ENCODE measurements at places on chromosomes 2 and 18.
A peak's percentile ranks its signal among the peaks of the same experiment; 100 is the strongest.

DNA sequence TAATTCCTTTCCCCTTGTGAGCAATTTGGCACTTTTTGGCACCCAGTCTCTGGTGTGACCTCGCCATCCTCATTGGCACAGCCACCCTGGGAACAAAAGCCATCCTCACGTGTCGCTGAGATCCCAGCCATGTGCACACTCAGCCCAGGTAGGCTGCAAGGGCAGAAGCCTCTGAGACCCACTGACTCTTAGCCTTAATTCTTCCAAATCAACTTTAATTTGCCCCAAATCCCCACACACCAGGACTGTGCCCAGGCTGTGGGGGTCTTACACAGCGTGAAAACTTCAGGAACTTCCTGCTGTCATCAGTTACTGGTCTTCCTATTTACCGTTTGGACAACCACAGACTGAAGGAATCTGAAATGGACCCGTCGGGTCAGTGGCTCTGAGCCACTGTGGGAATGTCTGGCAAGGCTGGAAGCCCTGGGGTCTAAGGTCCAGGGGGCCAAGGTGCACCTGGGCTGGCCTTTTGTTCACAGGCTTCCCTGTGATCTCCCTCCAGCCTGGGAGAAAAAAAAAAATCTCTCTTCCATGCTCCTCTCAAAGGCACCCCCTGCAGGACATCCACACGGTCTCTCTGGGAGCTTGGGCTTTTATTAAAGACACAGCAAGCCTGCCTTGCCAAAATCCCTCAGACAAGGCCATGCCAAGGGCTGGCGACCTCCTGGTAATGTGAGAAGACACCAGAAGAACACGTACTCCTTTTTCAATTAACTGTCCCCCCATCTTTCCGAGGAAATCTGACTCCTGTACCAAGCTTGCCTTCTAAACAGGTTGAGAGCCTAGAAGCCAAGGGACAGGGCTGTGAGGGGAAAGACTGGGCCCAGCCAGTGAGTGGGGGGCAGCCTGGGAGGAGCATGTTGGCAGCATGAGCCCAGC is 42.1 kb upstream of the LAPTM4A start:
- DNase-seq: peak; percentile 6

GRCh38 chr18:6576718-6577375 is 152.7 kb upstream of the ARHGAP28 start:
- no peak for DNase-seq

- no peak for DNase-seq
Measured at GRCh38 chr2:233125455-233126065, 65.4 kb downstream of the INPP5D start.

GRCh38 chr2:189854940-189855339 is 70.7 kb downstream of the PMS1 start:
- DNase-seq: no peak

- DNase-seq: no peak
Measured at GRCh38 chr2:226869371-226869770, 33.5 kb downstream of the RHBDD1 start.

DNA sequence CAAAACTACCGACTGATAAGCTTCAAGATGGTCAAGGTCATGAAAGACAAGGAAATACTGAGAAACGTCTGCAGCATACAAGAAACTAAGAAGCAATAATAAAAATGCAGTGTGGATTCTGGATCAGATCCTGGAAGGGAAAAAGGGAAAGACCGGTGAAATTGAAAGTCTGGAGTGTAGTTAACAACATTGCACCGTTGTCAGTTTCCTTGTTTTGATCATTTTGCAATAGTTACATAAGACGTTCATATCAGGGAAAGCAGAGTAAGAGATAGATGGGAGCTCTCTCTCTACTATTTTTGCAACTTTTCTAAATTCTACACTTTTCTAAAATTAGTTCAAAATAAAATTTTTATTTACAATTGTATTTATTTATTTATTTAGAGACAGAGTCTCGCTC is 15.0 kb upstream of the ZNF407 start:
- no peak for DNase-seq

- no peak for DNase-seq
Measured at GRCh38 chr2:40287195-40287594, 164.7 kb downstream of the SLC8A1 start.

- DNase-seq: no peak
Measured at GRCh38 chr2:177549171-177549570, 156.6 kb downstream of the AGPS start.

DNA sequence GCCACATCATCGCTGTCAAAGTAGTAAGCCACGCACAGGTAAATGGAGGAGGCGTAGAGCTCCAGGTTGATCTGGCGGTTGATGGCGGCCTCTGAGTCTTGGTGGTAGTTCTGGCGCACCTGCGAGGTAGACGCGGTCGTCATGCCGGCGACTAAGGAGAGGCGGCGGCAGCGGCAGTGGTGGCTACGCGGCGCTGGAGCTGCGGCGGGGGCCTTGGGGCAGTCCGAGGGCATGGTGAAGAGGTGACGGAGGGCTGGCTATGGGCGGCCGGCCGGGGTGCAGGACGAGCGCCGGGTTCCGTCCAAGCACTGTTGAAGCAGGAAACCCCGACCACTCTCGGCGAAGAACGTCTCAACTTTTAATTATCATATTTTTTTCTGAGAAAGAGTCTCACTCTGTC is 12.7 kb upstream of the ZNF513 start:
- no peak for DNase-seq

- DNase-seq: no peak
Measured at GRCh38 chr18:78431606-78432005, 548.0 kb upstream of the SALL3 start.

DNA sequence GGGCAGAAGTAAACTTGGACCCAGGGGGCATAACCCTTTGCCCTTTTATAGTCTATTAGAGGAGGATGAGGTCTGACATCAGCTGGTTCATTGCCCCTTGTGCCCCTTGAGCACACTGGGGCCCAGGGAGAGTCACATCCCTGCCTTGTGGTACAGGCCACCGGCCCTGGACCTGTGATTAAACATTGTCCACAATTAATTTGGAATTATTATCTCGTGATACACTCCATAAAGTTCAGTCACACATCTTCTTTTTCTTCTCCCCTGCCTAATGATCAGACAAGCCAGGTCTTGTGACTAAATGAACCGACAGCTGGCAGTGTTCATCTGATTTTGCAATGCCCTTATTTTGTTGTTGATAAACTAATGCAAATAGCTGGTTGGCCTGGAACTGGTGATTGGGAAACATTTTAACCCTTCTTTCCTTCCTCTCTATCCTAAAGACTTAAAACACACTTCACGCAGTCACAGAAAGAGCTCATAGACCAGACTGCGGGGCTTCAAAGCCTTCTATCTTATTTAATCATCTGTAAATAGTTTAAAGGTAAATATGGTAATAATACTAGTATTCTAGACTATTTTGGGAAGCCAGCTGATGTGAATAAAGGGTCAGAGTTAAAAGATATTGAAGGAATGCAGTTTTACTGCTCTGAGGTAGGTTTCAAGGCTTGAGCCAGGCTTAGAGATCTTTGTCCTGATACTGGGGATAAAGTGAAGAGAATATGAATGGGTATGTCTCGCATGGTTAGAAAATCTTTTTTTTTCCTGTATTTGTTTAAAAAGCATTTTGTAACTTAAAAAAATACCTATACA is 13.4 kb downstream of the IL1R1 start:
- no peak for DNase-seq

DNA sequence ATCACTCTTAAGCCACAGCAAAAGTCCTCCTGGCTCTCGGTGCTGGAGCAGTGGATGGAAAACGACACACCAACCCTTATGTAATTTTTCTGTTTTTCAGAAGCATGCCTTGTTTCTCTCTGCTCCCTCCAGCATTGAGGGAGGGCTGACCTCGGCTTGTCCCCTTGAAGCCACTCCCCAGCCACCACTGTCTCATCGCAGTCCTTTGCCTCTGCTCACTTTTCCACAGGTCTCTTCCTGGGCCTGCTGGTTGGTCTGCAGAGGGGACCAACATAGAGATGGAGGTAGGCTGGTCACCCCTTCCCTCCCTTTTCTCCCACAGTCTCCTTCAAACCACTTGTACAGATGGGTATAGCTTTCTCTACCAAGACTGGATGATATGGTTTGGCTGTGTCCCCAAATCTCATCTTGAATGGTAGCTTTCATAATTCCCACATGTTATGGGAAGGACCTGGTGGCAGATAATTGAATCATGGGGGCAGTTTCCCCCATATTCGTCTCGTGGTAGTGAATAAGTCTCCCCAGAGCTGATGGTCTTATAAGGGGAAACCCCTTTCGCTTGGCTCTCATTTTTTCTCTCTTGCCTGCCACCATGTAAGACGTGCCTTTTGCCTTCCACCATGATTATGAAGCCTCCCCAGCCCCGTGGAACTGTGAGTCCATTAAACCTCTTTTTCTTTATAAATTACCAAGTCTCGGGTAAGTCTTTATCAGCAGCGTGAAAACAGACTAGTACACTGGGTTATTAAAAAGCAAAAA is 14.3 kb upstream of the RIOK3 start:
- no peak for DNase-seq

- no peak for DNase-seq
Measured at GRCh38 chr2:101644842-101645383, 52.6 kb upstream of the MAP4K4 start.

GRCh38 chr2:241811952-241812729 is 3.1 kb downstream of the NEU4 start:
- DNase-seq: no peak

DNA sequence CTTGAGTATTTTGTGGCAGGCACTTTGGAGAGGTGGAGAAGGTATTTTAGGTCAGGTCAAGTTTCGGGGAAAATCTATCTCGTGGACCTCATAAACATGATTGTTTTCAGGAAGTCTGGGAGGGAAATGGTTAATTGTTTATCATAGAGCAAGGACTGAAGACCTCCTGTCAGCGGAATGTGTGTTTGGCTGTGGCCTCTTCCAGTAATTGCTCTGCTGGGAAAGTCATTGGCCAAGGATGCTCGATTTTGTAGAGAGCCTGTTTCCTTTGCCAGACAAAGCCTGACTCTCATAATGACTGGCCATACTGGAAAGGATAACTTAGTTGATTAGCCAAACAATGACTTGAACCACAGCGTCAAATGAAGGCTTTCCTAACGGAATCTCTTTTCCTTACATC is 30.0 kb downstream of the IL1R2 start:
- no peak for DNase-seq

- DNase-seq: no peak
Measured at GRCh38 chr2:221482666-221483455, 89.2 kb downstream of the EPHA4 start.

DNA sequence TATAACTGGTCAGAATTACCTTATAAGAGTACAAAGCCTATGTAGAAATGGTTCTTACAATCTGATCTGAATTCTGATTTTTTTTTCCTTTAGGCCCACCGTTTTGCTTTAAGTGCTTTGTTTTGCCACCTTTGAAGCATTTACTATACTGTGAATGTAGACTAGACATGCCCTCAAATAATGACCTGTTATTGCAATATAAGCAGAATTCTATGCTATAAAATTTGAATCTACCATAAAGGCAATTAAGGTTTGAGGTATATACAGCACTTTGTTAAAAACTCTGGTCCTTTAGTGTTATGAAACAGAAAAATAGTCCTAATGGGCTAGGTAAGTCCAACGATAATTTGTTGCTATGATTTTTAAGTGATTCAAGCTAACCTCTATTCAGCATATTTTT is 86.6 kb upstream of the NOSTRIN start:
- DNase-seq: no peak

DNA sequence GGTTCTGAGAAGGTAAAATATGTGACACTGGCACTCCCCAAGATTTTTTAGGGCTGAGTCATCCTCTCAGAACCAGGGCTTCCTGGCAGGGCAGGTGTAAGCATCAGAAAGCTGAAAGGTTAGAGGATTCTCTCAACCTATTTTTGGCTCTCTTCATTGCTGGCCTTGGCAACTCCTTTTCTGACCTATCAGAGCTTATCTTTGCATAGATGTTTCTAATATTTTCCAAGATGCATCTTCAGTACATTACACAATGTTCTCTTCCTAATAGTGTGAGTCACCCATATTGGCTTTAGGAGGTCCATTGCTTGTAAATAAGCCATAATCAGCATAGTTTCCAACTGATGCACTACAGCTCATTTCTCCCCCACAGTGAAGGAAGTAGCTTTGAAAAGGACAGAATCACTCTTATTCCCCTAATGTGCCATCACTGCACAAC is 2008.4 kb upstream of the PIK3C3 start:
- no peak for DNase-seq

GRCh38 chr2:37390777-37391176 is 46.3 kb downstream of the QPCT start:
- no peak for DNase-seq

DNA sequence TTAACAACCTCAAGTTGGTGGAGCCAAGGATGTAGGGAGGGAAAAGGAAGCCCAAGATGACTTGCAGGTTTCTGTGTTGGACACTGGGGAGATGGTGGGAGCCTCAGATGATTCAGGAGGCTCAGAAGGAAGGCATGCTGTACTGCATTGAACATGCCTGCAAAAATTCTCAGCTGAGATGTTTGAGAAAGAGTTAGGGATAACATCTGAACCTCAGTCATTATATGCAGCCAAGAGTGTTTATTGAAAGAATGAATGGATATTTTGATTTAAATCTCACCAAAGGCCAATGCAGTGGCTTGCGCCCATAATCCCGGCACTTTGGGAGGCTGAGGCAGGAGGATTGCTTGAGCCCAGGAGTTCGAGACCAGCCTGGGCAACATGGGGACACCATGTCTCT is 243.0 kb downstream of the MYCN start:
- no peak for DNase-seq

GRCh38 chr2:55550368-55551102 is 31.0 kb downstream of the CFAP36 start:
- DNase-seq: no peak

DNA sequence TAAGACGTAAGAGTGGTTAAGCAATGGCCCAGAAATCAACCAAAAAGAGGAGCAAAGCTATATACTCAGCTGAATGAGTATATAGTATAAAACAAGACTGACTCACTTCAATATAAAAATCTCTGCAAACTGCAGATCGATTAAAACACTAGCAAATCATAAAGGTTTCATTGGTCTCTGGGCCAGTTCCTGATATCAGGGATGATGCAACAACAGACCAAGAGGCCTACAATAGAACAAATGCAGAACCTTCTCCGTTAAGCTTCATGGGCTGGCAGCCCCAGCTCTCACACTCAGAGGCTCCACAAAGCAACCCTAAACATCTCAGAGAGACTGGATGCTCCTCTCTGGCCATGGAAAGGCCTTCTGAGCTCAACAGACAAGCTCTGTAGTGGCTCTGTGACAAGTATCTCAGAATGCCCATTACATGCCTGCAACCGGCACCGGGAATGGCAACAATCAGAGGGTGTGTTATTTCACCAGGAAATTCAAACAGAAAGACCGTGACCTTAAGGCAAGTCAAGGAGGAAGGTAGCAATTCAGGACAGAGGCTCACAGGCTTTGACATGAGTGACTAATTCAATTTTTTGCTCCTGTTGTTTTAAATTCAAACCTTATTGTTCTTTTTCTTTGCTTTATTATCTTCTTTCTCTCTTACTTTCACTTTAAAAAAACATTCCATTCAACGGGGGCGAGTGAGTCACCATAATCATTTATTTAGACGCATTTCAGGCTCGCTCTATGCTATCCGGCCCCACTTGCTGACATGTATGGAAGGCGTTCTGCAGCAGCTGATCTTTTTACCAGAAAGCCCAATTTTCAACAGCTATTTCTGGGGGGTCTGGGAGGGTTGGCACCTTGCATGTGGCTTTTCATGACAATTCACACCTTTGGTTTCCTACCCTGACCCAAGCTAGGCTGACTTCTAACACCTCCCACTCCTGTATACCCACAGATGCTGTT is 15.1 kb downstream of the CYRIA start:
- no peak for DNase-seq
